Midbrain (tissue), 1 donor: ENCODE measurements at places on chromosomes 1 and 21.

DNA sequence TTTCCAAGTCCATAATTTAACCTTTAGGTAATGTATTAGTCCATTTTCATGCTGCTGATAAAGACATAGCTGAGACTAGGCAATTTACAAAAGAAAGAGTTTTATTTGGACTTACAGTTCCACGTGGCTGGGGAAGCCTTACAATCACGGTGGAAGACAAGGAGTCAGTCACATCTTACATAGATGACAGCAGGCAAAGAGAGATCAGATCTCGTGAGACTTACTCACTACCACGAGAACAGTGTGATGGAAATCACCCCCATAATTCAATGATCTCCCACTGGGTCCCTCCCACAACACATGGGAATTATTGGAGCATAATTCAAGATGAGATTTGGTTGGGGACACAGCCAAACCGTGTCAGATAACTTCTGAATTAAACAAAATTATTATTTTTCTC, 44.0 kb downstream of the CNIH3 start:
- DNase-seq: no peak

GRCh38 chr1:195580988-195581387, 1027.3 kb downstream of the KCNT2 start:
- no peak for DNase-seq

- peak; percentile 89 for DNase-seq
Observed at GRCh38 chr1:67053785-67054772, at the start of gene SLC35D1. SLC35D1 (minus strand) TSS chr1:67054148; CDS start chr1:67054013, 135 bp downstream.

GRCh38 chr1:171372418-171373084, 58.6 kb downstream of the FMO4 start:
- no peak for DNase-seq

GRCh38 chr1:65020774-65021173, 54.4 kb upstream of the JAK1 start:
- DNase-seq: no peak

- no peak for DNase-seq
Observed at GRCh38 chr1:233361876-233362275, 34.4 kb downstream of the MAP3K21 start.

DNA sequence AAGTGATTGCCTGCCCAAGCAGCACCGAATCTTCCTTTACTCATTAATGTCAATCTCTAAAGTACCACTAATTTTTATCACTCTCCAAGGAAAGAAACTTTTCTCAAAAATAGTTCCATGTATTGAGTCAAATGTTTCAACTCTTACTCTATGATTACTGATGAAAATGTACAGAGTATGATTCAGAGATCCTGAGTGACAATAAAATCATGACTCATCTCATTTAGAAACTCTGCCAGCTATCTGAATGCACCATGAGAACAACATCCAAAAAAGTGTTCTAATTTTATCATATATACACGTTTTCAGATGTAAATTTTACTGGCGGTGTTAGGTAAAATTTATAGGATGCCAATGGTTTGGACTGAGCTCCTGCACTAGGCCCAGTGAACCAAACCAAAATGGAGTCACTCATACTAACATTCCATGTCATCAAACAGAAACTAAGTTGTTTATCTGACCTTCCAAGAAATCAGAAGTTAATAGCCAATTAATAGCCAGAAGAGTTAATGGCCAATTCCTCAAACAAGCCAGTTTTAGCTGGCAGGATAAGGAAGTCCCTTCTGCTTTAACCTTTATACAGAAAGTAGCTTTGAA, 22.6 kb downstream of the PLPPR5 start:
- DNase-seq: no peak

GRCh38 chr1:248165186-248165585, 9.4 kb upstream of the OR2M2 start:
- no peak for DNase-seq

DNA sequence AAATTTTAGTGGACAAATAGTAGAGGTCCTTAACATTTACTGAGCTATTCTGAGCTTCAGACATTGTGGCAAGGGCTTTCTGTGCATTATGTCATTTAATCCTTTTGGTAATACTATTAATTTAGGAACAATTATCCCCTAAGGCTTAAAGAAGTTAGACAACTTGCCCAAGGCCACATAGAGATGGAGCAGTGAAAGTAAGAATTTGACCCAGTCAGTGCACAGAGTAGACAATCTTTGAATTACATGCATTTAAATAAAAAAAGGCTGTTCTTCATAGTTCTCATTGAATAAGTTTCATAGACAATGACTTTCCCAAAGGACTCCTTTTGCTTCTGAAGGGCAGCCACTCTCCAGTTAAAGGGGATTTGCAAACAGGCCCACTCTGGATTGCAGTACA, 142.7 kb downstream of the RUNX1 start:
- DNase-seq: no peak

GRCh38 chr1:63033211-63033610, 249.3 kb downstream of the ATG4C start:
- no peak for DNase-seq

- no peak for DNase-seq
Observed at GRCh38 chr1:168561989-168562388, 14.4 kb upstream of the XCL1 start.

DNA sequence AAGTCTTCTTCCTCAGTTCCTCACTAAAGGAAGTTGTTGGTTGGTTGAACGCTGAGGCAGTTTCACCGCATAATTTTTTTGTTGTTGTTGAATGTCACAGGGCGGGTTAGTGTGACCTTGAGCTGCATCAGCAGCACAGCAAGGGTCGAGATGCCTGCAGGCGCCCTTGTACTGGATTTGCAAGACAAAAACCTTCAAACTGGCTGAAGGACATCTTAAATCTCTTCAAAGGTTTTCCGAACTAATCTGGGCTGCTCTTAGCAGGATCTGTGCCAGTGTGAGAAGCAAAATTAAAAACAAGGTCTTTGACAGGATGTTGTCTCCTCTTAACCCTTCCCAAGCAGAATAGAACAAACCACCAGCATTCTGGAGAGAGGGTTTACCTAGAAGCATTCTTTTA, 59.4 kb downstream of the NRIP1 start:
- DNase-seq: no peak

DNA sequence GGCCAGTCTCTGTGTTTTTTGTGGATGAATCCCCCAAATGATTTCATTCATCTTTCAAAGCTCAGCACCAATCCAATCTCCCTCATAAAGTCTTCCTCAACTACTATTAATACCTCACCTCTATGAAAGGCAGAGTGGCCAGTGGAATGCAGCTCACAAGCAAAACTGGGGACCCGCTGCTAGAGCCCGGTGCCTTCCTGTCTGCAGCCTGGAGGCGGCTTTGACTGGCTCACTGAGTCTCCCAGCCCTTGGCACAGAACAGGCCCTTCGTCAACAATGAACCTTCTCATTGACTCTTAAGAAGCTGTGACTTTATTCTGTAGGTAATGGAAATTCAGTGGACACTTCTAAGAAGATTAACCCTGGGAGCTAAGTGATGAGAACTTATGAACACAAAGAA, 86.8 kb upstream of the RAB4A start:
- DNase-seq: no peak

DNA sequence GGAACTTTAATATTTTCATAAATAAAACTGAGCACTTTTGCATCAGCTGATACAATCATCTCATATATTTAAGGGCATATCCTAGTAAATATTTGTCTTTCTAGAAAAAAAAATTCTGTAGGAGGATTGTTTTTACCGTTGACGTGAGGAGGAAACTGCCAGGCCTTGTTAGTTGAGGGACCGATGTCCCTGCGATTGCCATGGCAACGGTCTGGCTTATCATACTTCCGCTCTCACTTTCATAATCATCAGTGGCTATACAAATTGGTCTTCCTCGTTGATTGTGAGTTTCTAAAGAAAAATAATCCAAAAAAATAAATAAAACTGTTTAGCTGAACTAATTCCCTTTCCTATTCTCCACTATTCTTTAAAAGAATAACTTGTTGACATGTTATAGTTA, 69.3 kb upstream of the ANGPTL3 start:
- no peak for DNase-seq

DNA sequence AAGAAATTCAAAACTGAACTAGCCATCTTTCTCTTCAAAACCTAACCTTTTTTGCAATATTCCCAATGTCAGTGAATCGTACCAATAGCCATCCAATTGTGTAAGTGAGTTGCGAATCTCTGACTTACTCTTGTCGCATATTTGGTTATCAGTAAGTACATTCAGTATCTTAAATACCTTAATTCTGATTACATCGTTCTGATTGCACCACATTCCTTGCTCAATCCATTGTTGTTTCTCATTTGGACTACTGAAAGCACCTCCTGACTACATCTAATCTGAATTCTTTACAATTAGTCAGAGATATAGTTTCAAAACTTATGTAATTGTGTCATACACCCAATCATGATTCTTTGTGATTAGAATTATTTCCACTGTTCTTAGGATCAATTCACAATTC, 16.8 kb upstream of the BRINP3 start:
- no peak for DNase-seq

DNA sequence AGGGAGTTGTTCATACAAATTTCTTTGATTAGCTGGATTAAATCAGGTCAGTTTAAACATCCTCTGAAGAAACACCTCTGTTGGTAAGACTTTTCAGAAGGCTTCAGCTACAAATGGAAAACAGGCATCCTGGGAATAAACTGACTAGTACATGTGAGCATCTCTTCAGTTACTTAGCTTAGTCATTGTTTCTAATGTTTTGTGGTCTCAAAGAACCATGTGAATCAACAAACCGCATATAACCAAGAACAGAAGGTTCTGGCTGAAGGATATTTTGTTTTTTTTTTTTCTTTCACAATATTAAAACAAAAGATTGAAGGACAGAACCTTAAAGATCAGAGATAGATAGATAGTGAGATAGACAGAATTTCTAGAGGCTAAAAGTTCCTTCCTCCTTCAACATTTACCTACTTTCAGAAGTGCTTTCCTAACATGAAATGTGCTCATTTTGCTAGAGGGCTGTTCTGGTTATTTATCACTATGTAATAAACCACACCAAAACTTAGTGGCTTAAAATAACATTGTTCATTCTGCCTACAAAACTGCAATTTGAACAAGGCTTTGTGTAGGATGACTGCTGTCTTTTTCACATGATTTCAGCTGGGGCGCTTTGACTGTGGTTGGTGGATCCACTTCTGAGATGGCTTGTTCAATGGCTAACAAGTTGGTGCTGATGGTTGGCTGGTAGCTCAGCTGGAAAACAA, 119.8 kb upstream of the PTGFR start:
- DNase-seq: no peak

DNA sequence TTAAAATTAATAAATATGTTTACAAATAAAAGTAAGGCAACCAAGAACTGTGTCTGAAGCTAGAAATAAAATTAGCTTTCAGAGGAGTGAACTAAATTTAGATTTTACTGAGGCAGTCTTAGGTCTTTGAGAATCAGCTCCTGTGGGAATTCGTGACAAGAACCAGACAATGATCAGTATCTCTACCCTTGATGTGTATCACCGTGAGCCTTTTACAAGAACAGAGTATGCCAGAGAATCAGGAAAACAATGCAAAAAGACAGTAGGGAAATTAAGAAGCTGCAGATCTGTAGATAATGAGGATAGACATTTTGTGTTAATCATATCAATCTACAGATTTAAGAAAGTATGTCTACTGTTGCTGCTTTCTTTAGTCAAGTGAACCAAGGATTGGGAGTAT, 351.0 kb downstream of the COL11A1 start:
- no peak for DNase-seq

- no peak for DNase-seq
Observed at GRCh38 chr1:243642936-243643335, 207.1 kb downstream of the AKT3 start.

GRCh38 chr21:17139696-17140095, 373.1 kb upstream of the CXADR start:
- DNase-seq: no peak

DNA sequence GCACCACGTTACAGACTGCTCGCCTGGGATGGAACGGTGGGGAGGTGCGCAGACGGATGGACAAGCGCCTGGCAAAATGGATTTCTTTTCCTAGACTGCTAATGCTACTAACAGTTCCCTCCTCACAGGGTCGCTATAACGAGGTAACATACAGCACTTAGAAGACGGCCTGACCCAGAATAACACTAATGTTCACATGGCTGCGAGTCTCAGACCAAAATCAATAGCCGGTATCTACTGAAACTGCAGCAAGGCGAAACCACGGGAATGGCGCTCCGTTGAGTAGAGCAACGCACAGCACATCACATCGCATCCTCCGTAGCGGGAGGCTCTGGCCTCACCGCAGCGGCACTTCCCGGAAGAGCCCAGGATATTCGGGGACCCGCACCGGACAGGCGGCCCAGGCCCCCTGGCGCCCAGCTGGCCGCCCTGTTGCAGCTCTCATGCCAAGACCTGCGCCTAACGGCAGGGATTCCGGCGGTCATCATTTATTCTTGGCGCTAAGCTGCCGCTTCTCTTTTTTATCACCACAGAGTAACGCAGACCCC, 46.6 kb downstream of the VPS26C start:
- peak; percentile 57 for DNase-seq

DNA sequence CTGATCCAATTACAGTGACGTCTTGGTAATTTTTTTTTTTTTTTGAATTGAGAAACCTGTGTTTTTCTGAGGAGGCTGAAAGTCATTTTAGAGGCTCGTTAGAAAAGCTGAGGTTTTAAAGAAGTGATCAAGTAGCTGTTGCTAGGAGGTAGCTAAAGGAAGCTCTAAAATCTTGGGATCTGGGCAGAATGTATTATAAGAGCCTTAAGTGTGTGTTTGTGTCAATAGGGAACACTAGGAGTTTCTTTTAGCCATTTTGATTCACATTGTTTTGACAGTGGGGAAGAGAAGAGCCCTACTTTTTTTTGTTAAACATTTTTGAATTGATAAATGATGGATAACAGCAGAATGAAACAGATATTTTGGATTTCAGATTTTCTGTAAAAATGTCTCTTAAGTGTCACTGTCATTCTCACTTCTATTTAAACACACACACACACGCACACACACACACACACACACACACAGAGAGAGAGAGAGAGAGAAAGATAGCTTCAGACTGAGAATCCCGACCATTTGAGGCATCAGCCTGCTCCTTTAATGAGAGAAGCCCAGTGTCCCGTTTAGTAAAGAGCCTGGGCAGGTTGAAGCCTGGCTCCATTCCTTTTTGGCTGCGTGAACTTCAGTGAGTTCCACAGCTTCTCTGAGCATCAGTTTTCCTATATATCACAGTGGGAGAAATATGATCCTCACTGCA, 79.1 kb upstream of the GPR88 start:
- peak; percentile 6 for DNase-seq

DNA sequence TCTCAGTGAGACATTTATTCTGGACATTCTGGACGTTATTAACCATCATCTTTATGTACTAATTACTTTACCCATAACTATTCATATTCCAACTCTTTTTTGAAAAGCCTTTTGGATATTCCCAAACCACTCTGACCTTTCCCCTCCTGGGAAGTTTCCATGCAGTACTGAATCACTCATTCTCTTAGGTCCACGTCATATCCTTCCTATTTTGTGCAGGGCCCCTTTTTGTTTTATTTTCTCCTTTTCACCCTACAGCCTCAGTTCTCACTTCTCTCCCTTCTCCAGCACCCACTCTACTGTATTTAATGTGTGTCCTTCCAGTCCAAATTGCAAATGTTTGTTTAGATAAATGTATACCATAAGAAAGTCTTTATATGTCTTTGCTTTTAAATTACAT, 16.4 kb upstream of the ATP1A1 start:
- no peak for DNase-seq

- DNase-seq: no peak
Observed at GRCh38 chr1:204145033-204145504, 6.8 kb downstream of the ETNK2 start.
